ENCODE measurements at places on chromosomes 2 and 18.

DNA sequence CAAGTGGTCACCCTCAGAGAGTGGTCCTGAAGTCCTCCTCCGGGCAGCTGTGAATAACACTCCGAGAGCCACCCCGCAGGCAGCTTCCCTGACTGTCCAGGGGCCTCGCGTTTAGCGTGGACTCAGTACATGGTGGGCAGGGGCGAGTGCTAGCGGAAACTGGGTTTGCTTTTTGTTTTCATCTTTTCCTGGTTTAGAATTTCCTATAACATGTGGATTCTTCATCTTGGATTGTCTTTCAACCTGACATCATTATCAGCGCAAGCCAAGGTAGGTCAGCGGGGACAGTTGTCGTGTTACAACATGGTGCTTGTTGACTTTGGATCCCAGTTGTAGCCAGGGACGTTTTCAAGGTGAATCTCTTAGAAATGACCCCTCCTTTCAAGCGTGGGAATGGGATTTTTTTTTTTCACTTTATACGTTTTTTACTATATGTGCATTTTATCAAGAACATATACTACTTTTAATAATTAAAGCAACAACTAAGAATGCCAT, 20.9 kb downstream of the RMC1 start:
- no peak for DNase-seq

- no peak for DNase-seq
Measured at GRCh38 chr18:73923866-73924265, 223.8 kb downstream of the FBXO15 start.

DNA sequence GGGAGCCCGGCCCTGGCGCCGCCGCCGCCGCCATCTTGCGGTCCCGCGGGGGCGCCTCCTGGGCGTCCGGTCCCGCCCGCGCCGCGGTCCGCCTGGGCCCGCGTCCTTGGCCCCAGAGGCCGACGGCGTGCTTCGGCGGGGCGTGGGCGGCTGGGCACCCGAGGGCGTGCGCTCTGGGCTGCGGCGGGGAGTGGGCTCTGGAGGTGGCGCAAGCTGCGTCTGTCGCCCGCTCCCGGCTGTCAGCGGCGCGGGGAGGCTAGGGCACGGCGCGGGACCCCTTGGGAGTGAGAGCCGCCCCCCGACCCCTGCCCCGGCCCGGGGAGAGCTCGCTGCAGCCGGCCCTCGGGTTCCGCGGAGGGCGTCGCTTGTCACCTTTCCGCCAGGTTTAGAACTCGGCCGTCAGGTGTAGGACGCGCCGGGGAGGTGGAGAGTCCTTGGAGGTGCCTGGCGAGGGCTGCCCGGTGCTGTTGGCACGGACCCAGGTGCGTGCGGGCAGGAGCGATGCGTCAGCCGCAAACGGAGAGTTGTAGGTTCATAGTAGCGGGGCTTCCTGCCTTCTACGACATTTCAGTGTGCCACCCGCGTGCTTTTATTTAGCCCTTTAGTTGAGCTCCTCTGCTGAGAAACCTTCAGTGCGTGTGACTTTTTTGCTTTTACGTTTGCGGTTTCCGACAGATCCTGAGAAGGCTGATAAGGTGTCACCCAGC, 921 bp downstream of the VAPA start:
- DNase-seq = peak; percentile 75

DNA sequence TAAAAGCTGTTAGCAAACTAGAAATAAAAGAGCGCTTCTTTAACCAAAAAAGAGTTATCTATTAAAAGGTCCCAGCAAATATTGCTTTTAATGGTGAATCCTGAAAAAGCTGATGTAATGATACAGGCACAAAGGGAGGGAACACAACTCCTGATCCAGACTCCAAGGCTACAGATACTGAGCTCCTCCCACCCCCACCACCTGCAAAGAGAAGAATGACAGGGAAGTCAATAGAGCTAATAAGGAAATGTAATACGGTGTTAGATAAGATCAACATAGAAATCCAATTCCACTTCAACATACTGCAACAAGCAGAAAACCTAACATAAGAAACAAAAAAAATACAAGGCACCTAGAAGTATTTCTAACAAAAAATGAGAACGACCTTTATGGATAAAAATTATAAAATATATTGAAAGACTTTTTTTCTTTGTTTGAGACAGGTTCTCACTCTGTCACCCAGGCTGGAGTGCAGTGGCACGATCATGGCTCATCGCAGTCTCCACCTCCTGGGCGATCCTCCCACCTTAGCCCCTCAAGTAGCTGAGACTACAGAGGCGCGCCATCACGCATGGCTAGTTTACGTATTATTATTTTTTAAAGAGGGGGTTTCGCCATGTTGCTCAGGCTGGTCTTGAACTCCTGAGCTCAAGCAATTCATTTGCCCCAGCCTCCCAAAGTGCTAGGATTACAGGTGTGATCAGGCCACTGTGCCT, 192.2 kb downstream of the HDAC4 start:
- DNase-seq = no peak

GRCh38 chr18:52367953-52368742, 28.2 kb downstream of the DCC start:
- no peak for DNase-seq

DNA sequence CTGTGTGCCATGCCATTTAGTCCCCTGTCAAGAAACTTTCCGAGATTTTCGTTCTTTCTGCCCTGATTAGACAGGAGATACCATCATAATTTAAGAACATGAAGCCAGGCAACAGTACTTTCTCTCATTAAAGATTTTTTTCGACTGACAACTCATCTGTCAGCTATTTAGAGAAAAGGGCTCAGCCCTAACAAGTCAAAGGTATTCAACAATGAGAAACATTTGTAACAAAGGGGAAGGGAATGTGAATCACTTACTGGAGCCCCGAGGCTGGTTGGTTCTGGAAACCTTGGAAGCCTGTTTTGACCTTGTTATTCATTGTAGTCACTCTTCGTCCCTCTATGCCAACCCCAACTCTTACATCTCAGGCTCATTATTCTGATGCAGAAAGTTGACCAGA, 199.4 kb downstream of the SPP2 start:
- DNase-seq = no peak

- no peak for DNase-seq
Measured at GRCh38 chr2:240463866-240464481, 28.5 kb downstream of the GPC1 start.

GRCh38 chr2:42513252-42513918, 19.6 kb upstream of the KCNG3 start:
- DNase-seq = peak; percentile 59

- no peak for DNase-seq
Measured at GRCh38 chr2:236607471-236608187, 38.0 kb downstream of the ACKR3 start.

GRCh38 chr2:191631754-191632153, 46.2 kb upstream of the NABP1 start:
- DNase-seq = no peak

DNA sequence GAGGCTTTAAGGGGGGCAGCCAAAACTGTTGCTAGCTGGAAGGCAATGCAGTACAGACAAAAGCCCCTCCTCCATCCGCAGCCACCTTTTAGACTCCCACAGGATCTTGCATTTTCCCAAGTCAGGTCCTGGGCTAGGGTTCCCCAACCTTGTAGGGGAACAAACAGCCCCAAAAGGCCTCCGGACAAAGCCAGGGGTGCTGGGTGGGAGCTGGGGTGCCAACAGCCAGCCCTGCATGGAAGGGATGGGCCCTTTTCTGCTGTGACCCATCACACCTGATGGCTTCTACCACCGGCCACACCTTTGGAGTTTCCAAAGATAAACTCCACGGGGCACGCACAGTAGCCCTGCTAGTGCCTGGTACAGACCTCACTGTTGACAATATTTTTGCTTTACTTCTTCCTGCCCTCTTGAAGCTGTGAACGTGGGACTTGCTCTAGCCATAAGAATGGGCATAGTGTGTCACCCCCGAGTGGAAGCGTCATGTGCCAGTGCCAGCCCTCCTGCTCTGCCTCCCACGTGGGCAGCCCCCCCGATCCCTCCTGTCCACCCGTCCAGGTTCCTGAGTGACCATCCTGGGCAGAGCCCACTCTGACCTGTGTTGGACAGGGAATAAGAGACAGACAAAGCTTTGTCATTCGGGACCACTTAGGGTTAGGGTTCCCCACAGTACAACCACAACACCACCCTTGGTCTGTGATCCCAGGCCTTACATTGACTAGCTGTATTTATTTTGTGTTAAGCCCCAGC, 18.8 kb downstream of the TUBB6 start:
- DNase-seq = no peak

- no peak for DNase-seq
Measured at GRCh38 chr18:74414953-74415515, 42.1 kb downstream of the DIPK1C start.

- no peak for DNase-seq
Measured at GRCh38 chr2:6937582-6937981, 20.4 kb downstream of the RNF144A start.

DNA sequence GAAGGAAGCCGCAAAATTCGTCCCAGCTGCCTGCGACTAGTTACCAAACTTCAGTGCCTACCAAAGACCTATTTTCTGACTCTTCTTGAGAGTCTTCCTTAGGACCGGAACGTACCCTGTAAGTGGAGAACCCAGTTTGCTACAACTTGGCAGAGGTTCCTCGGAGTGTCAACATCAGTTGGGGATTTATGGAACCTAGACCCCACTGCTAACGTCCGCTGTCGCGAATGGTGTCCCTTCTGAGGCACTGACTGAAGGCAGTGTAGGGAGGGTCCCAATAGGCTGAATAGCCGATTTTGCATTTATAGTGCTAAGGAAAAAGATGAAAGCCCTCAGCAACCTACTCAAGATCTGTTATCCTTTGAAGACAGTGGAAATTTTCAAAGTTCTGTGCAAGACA, 568 bp upstream of the STK17B start:
- no peak for DNase-seq

- no peak for DNase-seq
Measured at GRCh38 chr2:24363301-24363700, 3.0 kb upstream of the ITSN2 start.

DNA sequence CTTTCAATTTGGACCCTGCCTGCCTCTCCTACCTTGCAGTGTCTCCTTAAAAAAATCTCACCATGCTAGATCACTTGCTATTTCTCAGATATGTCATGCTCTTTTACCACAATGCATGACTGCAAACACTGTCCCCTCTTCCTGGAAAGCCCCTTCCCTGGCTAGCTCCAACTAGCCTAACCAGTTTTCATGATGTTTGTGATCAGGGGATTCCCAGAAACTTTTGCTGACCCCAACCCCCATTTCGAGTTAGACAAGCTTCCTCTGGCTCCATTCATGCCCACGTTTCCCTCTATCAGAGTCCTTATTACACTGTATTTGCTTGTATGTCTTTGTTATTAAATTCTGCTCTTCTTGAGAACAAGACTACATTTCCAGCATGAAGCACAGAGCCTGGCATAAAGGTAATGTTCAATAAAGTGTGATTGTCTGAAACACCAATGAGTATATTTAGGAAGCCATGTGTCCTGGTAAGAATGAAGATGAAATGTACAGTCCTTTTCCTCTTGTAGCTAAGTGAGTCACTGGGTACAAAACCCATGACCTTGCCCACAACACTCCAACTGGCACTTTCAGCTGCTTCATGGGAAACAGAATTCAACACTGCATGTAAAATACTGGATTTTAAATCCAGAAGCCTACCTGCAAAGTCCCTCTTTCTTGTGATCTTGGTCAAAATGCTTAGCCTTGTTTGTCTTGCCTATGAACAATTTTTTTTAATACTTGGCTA, 62.0 kb upstream of the ATL2 start:
- DNase-seq = no peak

DNA sequence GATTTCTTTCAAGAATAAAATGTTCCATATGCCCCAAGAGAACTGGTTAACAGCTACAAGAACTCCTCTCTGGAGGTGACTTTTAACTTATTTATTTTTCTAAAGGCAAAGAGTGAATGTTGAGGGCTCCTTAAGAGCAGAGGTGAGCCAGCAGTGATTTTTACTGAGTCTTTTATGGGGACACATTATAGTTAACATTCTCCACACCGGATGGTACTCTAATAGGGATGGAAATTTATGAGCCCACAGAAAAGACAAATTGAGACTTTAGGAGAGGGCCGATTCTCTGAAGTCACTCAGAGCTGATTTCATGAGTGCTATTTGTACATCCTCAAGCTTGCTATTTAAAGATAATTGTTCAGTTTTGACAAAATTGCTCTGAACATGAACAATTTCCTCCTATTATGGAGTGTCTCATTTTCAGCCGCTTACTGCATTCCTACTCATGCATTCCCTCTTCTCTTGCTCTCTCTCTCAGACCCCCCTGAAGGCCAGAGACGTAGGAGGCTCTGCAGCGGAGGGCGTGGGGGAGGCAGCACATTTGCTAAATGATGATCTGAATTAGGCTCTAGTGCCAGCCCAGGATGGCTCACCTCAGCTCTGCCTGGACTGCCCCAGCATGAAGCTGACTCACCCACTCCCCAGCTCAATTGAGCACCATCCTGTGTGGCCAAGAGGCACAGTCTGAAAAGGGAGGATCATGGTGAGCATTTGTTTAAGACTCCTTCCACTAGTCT, 5.9 kb upstream of the RPL37A start:
- no peak for DNase-seq

GRCh38 chr2:63701406-63701805, 112.6 kb downstream of the MDH1 start:
- DNase-seq = no peak

GRCh38 chr18:3985664-3986063, 469.4 kb downstream of the DLGAP1 start:
- DNase-seq = no peak

- DNase-seq = no peak
Measured at GRCh38 chr2:64515086-64515485, 9.0 kb upstream of the AFTPH start.

- DNase-seq = no peak
Measured at GRCh38 chr2:165573534-165574461, 104.3 kb downstream of the CSRNP3 start.

GRCh38 chr2:111978452-111979170, 76.5 kb upstream of the TMEM87B start:
- DNase-seq = no peak

GRCh38 chr2:228956701-228957474, 314.2 kb downstream of the PID1 start:
- no peak for DNase-seq

GRCh38 chr2:280650-281110, 7.2 kb downstream of the ALKAL2 start:
- no peak for DNase-seq

GRCh38 chr2:188808947-188809355, 165.2 kb upstream of the COL3A1 start:
- DNase-seq = no peak

GRCh38 chr2:101883860-101884259, 107.9 kb upstream of the IL1R2 start:
- peak; percentile 50 for DNase-seq

GRCh38 chr2:113848758-113849415, 41.0 kb upstream of the ACTR3 start:
- no peak for DNase-seq

GRCh38 chr2:182554950-182555349, 128.1 kb upstream of the PDE1A start:
- no peak for DNase-seq

DNA sequence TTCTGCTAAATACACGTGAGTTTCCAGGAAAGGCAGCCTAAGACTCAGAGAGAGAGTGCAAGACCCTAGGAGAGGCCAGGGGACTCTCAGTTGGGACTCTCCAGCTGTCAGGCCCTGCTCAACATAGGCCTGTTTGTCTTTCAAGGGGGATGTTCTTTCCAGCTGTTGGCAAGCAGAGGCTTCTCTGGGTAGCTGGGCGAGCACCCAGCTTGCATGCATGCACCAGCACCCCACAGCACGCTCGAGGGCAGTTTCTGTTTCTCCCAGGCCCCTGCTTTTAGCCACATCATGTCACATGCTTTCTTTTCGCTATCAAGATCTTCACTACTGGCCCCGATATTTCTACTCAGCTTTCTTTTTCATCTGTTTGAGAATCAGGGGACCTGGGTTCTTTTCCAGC, 479.3 kb upstream of the HS6ST1 start:
- no peak for DNase-seq

GRCh38 chr2:108460345-108461037, 11.5 kb downstream of the GCC2 start:
- DNase-seq = no peak

- DNase-seq = no peak
Measured at GRCh38 chr2:148667113-148667836, 22.7 kb downstream of the EPC2 start.

Measured in D341Med (cell line).